ENCODE measurements at places on chromosomes 11 and 22. TPM values are rescaled to one million over a fixed set of nuclear protein-coding genes. Genes with fewer than 3 reads are reported as not detected.

The NUDT8 gene
- polyA plus RNA-seq: 5.7 TPM

The DEUP1 gene
- 0.05 TPM for polyA plus RNA-seq

The PRR5 gene
- polyA plus RNA-seq: 17.3 TPM

The KCTD14 gene
- polyA plus RNA-seq: 0.73 TPM

The ST14 gene
- 0.90 TPM for polyA plus RNA-seq

DNA sequence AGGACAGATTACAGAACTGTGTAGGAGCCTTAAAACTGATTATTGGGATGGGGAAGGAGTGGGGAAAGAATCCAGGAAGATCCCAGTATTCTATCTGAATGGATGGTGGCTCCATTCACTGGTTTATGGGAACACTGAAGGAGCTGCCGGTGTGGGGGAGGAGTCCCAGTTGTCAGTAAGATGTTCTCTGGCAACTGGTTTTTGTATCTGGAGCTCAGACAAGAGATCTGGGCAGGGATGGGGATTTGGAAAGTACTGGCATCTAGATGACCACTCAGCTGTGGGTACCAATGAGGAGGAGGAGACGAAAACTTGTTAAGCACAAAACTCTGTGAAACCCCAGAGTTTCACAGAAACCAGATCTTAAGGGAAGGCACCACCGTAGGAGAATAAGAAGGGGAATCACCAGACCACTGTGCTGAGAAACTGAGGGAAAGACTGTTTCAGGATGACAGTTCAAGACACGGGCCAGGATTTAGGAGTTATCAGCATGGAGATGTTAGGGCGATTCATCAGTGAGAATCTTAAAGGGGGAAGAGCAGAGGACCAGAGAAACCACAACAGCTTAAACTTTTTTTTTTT is 28.1 kb downstream of the LDLRAD3 start:
- no peak for DNase-seq

DNA sequence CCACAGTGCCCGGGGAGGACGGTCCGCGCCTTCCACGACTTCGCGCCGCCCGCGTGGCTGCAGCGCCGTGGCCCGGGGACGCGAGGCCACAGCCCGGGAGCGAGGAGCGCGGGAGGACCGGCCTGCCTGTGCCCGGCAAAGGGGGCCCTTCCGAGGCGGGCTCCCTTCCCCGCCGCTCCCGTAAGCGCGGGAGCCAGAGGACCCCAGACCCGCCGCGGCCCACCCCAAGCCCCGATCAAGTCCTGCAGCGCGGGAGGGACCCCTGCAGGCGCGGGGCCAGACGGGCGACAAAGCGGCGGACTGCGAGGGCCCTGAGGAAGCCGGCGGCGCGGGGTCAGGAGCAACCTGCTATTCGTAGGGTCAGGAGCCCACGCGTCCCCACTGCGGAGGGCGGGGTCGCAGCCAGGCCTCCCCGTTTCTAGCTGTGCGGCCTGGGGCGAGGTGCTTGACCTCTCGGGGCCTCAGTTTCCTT is 110.3 kb downstream of the WNT7B start:
- DNase-seq: no peak

GRCh38 chr11:118856314-118856713 is 27.4 kb upstream of the CXCR5 start:
- no peak for DNase-seq

- no peak for DNase-seq
These were observed 263.3 kb upstream of the SYN3 start for GRCh38 chr22:33321466-33321865.

DNA sequence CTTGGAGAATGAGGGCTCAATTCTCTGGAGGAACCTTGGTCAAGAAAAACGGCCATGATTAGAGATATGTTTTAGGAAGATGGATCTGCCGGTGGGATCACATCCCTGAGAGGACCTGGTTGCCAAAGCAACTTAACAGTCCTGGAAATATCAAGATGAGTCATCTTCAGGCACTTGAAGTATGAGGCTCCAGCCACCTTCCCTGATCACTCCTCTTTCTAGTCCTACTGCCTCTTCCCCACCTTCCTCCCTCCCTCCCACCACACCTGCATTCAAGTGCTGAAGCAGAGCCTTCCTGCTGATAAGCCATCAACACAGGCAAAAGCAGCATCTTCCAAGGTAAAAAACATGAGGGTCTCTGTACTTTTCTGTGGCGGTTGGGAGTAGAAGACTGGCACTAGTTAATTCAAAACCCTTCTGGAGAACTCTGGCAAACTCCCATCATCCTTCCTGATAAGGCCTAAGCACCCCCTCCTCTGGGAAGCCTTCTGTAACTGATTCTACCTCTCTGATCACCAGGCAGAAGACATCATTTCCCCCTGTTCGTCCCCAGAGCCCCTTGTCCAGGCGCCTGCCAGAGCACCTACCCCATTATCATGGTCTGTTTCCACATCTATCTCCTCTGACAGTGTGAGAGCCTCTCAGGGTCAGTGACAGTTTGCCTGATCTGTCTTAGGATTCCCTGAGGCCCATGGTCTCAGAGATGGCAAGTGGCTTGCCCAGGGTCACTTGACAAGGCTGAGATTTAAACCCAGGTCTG is 79.8 kb downstream of the CLPB start:
- DNase-seq: no peak

DNA sequence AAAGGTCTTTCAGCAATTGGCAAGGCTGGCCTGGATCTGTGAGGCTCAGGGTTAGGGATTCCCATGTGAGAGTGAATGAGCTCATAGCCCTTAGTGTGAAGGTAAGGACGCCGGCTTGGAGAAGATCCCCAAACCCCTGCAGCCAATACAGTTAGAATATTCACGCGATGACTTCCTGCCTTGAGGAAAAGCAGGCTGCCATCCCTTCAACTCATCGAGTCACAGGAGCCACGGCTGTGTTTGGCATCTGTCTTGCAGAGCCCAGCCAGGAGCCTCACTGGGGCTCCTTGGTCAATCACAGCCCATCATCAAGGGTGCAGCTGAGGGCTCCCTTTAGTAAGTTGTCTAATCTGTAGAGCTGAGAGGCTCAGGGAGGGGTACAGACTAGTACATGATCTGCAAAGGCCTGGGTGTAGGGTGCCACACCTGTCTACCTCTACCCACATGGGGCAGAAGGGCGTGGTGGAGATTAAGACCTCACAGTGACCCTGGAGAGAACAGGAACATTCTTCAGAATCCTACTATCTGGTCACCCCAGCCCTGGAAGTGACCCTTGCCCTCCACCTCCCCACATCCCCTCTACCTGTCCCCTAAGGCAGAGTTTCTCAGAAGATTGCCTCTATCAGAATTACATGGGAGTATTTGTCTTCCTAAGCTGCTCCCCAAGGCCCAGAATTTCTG is 18.5 kb downstream of the IL10RA start:
- DNase-seq: no peak

GRCh38 chr11:57815476-57815875 is 53.9 kb downstream of the CTNND1 start:
- DNase-seq: no peak

DNA sequence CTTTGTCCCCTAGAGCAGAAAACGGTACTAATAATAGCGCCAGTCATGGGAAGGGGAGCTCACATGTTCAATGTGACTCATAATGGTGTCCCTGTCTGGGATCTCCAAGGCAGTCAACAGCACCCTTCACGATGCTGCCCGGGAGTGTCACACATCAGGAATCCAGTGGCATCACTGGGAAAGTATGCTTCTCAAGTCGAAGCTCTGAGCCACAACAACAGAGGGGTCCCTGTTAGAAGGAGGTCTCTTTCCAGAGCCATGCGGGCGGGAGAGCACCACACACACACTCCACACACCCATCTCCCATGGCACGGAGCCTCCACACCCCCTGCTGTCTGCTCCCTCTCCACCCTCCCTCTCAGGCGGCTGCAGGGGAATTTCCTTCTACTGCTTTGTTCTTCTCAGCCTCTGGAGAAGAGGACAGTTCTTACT is 119.7 kb downstream of the ETS1 start:
- DNase-seq: no peak

DNA sequence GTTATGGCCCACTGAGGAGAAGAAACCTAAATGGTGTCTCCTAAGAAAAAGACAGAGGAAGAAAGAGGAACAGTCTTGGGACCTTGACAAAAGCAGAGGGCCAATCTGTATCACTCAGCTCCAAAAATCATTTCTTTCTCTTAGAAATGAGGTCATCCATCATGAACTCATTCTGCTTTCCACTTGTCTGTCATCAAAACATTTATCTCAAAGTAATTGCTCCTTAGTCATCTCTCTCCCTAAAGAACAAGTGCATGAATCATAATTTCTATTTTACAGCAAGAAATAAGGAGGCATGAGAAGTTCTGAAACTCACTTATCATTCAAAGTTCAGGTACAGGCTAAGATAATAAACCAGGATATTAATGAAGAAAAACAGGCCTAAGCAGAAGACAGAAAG is 375.6 kb downstream of the KCNA4 start:
- no peak for DNase-seq

DNA sequence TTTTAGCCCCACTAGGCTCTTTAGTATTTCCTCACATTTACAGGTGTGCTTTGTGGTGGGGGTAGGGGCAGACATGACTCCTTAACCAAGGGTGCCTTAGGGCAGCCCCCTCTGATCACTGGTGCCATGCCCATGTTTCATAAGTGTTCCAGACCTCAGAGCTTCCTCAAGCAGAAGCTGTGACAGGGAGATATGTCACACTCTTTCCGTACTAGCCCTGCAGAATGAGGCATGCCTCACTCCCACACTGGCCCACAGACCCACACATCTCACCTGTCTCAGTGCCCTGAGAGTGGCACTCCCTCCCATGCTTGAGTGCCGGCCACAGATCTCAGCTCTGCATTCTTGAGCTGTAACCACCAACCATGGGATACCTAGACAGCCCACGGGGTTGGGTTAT is 22.9 kb upstream of the OR56B4 start:
- no peak for DNase-seq

GRCh38 chr11:99406345-99406744 is 385.6 kb downstream of the CNTN5 start:
- DNase-seq: no peak

- DNase-seq: peak; percentile 63
These were observed 21.6 kb downstream of the NNMT start for GRCh38 chr11:114317787-114318137.

GRCh38 chr11:113188371-113188834 is 126.0 kb upstream of the TTC12 start:
- DNase-seq: no peak

- no peak for DNase-seq
These were observed 33.7 kb downstream of the TSPAN18 start for GRCh38 chr11:44760477-44760872.

GRCh38 chr11:34053161-34053686 is 1.7 kb downstream of the CAPRIN1 start:
- DNase-seq: peak; percentile 60

- peak; percentile 71 for DNase-seq
These were observed 7.5 kb downstream of the DPAGT1 start for GRCh38 chr11:119093942-119094815.

DNA sequence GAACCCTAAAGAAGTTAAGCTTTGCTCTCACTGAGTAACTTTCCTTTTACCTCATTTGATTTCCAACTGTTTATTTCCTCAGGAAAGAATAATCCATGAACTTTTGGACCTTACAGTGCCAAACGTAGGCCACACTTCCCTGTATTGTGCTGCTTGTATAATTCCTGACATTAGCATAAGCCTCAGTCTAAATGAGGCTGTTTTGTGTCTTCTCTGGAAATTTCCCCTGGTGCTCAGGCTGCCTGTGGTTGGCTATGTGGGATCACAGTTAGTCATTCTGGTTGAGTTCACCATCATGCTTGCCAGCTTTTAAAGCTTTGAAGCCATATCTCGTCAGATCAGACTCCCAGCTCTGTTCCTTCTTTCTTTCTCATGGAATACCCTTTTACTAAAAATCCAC is 107.0 kb downstream of the FAM76B start:
- no peak for DNase-seq

- DNase-seq: peak; percentile 72
These were observed 92.7 kb downstream of the RPL27A start for GRCh38 chr11:8775332-8775731.

DNA sequence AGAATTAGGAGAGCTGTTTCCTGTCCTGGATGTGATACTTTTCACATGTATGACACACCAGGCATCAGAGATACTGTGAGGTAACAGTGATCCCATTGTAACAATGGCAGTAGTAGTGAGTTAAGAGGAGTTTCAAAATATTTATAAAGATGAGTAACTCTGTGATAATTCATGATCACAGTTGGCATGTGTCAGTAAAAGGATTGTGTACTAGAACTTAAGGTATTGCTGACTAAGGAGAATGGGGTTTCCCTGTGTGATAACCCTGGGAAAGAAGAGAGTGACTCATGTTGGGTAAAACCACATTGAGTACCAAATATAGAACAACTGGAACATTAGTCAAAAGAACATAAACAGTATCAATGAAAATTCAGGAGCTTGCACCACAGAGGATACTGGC is 22.9 kb upstream of the SLC5A1 start:
- no peak for DNase-seq

GRCh38 chr22:27487600-27488452 is 313.7 kb downstream of the MN1 start:
- no peak for DNase-seq

DNA sequence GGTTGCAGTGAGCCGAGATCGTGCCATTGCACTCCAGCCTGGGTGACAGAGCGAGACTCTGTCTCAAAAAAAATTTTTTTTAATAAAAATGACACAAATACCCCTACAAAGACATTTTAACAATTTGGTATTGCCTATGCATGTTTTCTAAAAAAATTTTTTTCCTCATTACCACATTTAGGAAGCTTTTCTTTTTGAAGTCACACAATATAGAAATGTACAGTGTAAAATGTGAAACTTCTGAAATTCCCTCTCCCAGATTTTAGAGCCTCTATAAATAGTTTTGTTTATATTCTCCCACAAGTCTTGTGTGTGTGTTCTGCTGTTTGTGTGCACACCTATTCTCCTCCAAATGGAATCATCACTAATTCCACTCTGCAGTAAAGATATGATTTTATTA is 7.6 kb downstream of the ST14 start:
- DNase-seq: no peak

DNA sequence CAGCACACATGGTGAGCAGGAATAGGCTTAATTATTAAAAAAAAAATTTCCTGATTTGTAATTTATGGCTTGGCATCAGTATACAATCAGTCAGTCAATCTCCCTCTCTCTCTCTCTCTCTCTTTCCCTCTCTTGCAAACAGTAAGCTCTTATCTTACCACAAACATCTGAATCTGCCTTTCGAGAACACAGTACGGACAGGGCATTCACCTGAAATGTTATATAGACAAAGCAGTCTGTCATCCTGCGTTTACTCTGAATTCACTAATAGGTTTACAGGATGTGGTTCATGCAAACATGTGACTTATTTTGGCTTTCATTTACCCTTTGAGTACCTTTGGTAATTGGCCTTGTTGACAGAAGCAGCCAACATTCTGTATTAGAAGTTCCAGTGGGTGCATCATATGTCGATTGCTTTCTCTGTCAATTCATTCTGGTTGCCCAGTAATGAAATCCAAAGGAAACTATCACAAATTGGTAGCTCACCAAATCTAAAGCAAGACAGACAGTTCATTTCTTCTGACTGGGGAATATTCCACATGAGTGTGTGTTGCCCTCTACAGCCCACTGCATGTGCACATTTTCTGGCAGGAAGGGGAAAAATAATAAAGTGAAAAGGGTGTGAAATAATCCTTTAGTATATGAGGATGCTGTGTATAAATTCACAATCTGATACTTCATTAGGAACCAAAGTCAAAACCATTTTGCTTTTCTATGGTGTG is 1058.2 kb downstream of the LRRC4C start:
- DNase-seq: no peak
